ENCODE measurements at places on chromosomes 6 and 20.

DNA sequence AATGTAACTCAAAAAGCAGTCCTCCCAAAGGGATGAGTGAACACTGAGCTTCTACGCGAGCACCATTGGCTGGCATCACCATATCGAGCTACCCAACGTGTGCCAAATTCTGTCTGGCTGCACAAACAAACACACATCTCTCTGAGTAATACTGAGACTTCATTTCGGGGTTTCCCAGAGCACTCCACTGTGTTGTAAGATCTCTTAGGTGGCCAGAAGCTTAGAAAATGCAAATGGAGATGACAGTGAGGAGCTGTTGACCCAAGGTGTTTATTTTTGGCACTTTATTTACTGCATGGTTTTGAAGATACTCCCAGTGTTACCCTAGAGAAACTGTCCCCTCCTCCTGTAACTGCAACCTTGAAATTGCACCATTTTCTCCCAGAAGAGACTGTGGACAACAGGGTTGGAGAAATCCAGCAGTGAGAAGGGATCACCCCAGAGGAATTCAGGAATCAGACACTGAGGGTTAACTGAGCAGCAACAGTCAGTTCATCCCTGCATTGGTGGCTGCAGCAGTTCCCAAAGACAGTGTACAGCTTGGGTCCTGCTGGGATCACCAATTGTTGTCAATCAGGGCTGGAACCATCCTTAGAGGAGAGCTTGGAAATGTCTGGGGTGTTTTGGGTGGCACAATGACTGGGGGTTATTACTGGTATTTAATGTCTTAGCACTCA, 1.0 kb upstream of the RIPOR2 start:
- peak; percentile 68 for DNase-seq

DNA sequence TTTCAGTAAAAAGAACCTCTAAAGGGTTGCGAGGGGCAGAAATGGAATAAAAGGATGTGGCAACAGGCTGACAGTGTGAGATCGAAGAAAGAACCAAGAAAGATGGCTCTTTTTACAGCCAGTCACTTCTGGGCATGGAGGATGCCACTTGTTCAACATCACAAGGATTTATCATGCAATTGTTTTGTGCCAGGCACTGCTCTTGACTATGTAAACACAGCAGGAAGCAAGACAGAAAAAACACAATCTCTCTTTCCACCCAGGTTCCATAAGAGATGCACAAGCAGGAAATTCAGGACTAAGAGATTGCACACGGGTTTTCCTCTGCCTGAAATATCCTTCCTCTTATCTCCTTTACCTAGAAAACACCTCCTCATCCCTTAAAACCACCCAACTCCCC, 38.0 kb downstream of the FOXA2 start:
- DNase-seq: no peak

DNA sequence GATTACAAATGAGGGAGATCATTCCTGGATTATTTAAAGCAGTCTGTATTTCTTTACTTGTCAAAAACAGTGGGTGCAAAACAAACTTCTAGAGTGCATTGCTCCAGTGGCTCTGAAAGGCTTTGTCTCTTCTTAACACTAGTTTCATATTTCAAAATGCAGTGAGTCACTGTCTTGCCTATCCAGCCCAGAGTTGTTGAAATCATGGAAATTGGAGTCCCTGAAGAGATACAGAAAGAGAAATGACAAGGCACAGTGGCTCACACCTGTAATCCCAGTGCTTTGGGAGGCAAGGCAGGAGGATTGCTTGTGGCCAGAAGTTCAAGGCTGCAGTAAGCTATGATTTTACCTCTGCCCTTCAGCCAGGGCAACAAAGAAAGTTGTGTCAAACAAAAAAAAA, 11.3 kb downstream of the SLC2A12 start:
- DNase-seq: no peak

GRCh38 chr6:54876365-54876764, 29.8 kb downstream of the FAM83B start:
- no peak for DNase-seq

- DNase-seq: peak; percentile 47
Observed at GRCh38 chr6:16683641-16684194, 77.5 kb downstream of the ATXN1 start.

DNA sequence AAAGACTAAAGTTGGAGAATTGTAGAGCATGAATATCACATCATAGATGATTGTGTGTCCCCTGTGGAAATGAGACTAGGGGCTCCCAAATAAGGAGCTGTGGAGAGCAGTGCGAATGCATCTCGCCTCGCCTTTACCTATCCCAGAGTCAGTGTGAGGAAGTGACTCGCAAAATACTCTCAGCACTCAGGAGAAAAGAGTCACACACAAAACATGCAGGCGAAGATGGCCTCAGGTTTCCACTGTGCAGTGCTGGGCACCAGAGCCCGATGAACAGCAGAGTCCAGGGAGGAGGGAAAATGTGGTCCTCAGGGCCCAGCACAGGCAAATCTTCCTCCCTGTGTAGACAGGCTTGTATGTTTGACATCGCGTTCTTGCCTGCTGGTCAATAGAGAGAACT, 126.5 kb upstream of the AFDN start:
- no peak for DNase-seq

DNA sequence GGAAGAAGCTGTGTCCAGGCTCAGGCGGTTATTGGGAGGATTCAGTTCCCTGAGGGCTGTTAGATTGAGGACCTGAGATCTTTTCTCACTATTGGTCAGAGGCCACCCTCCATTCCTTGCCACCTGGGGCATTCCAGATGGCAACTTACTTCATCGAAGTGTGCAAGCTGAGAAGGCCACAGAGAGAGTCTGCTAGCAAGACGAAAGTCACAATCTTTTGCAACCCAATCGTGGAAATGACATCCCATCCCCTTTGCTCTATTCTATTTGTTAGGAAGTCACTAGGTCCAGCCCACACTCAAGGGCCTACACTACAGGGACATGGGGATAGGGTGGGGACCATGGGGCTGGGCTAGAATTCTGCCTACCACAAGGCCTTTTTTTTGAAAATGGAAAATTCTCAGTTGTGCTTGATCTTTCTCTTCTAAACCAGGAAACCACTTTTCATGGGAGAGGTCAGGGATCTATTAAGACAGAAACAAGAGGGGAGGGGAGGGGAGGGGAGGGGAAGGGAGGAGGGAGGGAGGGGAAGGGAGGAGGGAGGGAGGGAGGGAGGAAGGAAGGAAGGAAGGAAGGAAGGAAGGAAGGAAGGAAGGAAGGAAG, 217.2 kb downstream of the BCAS1 start:
- no peak for DNase-seq

- DNase-seq: peak; percentile 59
Observed at GRCh38 chr6:144152334-144152900, 2.1 kb downstream of the STX11 start.

- DNase-seq: no peak
Observed at GRCh38 chr6:11193434-11193833, 39.0 kb downstream of the NEDD9 start.

GRCh38 chr20:32562495-32562911, 22.6 kb downstream of the NOL4L start:
- no peak for DNase-seq

Measured in CD4-positive, alpha-beta T cell treated with Interferon gamma for 1 hour (primary cell).